ENCODE measurements at places on chromosomes 4 and X.

GRCh38 chr4:145930592-145930991, 8.0 kb downstream of the ZNF827 start:
- H3K4me1 ChIP-seq, result peaks cover 51% of the 10 kb centered on the region
- no peak overlapping the region for H3K4me3 ChIP-seq
- DNase-seq, result no peak
- no peak overlapping the region for H3K27ac ChIP-seq
- H3K36me3 ChIP-seq, result peaks cover 19% of the 10 kb centered on the region

DNA sequence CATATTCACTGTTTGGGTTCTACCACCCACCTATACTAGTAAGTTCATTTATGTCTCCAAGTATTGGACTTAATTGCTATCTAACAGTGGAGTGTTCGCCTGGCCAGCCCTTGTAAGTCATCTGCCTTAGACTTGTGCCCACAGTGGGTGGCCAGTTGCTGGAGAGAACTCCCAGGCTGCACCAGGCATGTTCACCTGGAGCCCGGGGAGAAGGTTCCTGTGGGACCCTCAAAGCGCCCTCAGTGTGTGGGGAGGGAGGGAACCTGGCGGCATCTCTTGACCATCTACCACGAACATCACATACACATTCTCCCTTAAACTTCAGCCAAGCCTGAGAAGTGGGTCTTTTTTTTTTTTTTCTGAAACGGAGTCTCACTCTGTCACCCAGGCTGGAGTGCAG, 138.1 kb downstream of the CPZ start:
- no peak overlapping the region for H3K4me3 ChIP-seq
- no peaks in the 10 kb centered on the region for H3K36me3 ChIP-seq
- H3K27ac ChIP-seq, result no peak overlapping the region
- peaks cover 7% of the 10 kb centered on the region for H3K27me3 ChIP-seq
- no peak for DNase-seq

- no peaks in the 10 kb centered on the region for H3K36me3 ChIP-seq
- no peak overlapping the region for H3K4me3 ChIP-seq
- peaks cover 4% of the 10 kb centered on the region for H3K4me1 ChIP-seq
Measured at GRCh38 chr4:107791902-107792301, 32.8 kb upstream of the SGMS2 start.

DNA sequence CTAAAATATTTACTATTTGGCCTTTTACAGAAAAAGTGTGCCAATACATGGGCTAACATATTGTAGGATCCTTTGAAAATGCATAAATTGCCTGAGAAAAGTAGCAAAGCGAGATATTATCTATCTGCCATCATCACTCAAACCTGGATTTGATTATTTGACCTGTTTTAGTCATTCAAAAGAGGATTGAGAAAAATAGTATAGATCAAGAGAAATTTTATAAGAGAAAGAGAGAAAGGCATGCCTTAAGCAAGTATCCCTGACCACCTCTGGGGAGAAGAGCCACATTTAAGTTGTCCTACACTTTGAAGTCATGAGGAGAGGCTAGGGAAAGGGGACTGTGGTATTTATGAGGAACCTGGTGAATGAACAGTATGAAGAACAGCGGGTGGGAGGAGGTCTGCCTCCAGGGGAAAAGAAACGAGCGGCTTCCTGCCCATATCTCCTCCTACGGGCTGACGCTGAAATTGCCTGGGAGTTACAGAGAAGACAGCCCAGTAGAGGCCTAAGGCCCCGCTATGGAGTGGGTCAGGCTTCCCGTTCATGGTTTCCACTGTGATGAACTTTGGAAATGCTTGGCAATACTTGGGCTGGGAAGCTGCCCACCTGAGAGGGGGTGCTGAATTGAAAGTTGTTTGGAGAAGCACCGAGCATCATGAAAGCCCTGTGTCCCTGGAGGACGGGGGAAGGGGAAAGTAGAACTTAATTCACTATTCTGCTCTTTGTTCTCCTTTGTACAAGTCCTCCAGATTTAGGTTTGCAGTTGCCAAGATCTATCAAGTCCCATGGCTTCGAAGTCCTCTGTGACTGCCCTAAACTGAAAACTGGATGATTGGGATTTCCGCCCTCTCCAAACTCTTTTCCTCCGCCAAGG, 106.9 kb upstream of the ACSL4 start:
- no peak for DNase-seq
- H3K27ac ChIP-seq, result no peak overlapping the region
- peaks cover 3% of the 10 kb centered on the region for H3K36me3 ChIP-seq
- H3K27me3 ChIP-seq, result no peaks in the 10 kb centered on the region

GRCh38 chr4:23884741-23885140, 5.1 kb downstream of the PPARGC1A start:
- H3K4me1 ChIP-seq, result peaks cover 36% of the 10 kb centered on the region
- H3K36me3 ChIP-seq, result peaks cover 7% of the 10 kb centered on the region
- H3K27ac ChIP-seq, result peak overlapping the region; percentile 5
- DNase-seq, result no peak
- no peaks in the 10 kb centered on the region for H3K27me3 ChIP-seq

DNA sequence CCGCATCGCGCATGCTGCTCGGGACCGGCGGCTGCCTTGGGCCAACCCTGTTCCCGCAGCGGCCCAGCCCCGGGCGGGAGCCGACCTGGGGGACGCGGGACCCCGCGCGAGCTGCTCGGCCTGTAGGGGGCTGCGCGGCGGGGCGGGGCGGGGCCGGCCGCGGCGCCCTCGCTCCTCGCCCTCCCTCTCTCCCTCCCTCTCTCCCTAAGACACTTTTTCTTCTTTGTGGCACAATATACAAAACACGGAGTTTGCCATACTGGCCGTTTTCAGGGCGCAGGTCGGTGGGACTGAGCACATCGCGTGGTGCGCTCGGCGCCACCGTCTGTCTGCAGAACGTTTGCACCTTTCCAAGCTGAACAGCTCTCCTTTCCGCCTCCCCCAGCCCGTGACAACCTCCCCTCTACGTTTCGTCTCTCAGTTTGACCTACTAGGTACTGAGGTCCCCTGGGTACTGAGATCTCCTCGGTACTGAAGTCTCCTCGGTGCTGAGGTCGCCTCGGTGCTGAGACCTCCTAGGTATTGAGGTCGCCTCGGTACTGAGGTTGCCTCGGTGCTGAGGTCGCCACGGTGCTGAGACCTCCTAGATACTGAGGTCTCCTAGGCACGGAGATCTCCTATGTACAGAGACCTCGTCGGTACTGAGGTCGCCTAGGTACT, 261.1 kb upstream of the PLCXD1 start:
- no peak for DNase-seq
- H3K4me3 ChIP-seq, result peak overlapping the region; percentile 90
- no peaks in the 10 kb centered on the region for H3K36me3 ChIP-seq
- no peaks in the 10 kb centered on the region for H3K4me1 ChIP-seq
- H3K27me3 ChIP-seq, result no peaks in the 10 kb centered on the region
- peak overlapping the region; percentile 82 for H3K27ac ChIP-seq

GRCh38 chrX:151226941-151227340, 50.6 kb downstream of the GPR50 start:
- H3K27ac ChIP-seq, result no peak overlapping the region
- DNase-seq, result no peak
- no peaks in the 10 kb centered on the region for H3K36me3 ChIP-seq
- H3K4me1 ChIP-seq, result no peaks in the 10 kb centered on the region
- no peak overlapping the region for H3K4me3 ChIP-seq
- H3K27me3 ChIP-seq, result peaks cover 32% of the 10 kb centered on the region

DNA sequence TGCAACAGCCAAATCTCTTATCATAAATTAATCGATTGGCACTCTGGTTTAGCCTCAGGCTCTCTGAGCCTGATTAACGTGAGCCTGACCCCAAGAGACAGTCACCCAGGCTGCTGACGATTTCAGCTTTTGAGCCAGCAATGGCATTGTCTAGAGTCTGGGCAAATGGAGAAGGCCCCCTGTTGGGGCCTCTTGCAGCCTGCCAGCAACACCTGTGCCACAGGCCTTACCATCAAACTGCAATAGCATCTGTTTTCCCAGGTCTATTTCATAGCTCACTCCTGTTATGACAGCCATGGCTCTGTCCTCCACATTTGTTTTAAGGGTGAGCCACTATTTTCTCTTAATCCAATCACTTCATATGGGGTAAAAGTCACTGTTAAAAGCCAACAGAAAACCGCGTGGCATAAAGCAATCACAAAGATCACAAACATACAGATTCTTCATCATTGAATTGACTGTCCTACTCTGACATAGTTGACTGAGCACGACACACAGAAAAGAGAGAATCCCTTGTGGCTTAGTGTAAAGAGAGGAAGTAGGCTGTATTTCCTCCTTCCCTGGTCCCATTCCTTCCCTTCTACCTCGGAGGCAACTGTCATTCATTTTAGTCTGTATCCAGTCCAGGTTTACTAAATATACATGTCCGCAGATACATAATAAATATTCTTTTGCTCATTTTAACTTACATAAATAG, 47.8 kb downstream of the SLC9A7 start:
- H3K4me3 ChIP-seq, result no peak overlapping the region
- no peak overlapping the region for H3K27ac ChIP-seq
- DNase-seq, result no peak

DNA sequence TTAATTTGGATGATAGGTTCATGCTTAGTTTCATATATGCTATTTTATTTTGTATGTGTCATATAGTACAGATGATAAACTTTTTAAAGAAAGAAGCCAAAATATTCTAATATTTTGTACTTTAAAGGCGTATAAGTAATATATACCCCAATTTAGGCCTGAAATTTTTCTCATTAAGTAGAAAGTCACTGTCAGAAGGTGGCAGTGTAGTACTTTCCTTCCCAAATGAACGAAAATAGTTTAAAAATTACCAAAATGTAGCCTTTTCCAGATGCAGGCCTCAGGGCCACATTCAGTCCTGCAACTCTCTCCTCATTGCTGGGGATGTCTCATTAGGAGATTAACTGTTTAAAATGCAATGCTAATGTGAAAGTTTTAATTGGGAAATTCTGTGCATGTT, 1263.6 kb downstream of the C4orf33 start:
- no peak overlapping the region for H3K4me3 ChIP-seq
- H3K36me3 ChIP-seq, result no peaks in the 10 kb centered on the region
- no peak for DNase-seq
- no peaks in the 10 kb centered on the region for H3K27me3 ChIP-seq
- no peak overlapping the region for H3K27ac ChIP-seq

DNA sequence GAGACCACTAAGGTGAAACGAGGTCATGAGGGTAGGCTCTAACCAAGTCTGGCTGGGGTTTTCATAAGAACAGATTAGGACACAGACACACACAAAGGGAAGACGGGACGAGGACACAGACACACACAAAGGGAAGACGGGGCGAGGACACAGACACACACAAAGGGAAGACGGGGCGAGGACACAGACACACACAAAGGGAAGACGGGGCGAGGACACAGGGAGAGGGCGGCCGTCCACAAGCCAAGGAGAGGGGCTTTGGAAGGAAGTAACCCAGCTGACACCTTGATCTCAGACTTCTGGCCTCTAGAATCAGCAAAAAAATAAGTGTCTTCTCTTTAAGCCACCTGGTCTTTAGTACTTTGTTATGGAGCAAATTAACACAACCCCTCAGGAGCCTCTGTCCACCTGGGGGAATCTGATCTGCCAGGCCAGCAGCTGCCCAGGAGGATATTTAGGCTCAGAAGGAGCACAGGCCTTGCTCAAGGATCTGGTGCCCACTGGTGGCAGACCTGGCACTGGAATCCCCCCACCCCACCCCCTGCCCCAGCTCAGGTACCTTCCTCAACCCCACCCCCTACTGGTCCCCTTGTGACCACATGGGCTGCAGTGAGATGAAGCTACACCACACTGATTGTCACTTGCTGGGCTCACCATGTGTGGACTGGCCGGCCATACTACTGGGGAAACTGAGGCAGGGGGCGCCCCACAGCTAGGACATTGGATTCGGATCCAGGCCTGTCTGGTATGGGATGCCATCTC, 2.8 kb downstream of the ABLIM2 start:
- peaks cover 15% of the 10 kb centered on the region for H3K4me1 ChIP-seq
- no peak for DNase-seq
- no peaks in the 10 kb centered on the region for H3K36me3 ChIP-seq

DNA sequence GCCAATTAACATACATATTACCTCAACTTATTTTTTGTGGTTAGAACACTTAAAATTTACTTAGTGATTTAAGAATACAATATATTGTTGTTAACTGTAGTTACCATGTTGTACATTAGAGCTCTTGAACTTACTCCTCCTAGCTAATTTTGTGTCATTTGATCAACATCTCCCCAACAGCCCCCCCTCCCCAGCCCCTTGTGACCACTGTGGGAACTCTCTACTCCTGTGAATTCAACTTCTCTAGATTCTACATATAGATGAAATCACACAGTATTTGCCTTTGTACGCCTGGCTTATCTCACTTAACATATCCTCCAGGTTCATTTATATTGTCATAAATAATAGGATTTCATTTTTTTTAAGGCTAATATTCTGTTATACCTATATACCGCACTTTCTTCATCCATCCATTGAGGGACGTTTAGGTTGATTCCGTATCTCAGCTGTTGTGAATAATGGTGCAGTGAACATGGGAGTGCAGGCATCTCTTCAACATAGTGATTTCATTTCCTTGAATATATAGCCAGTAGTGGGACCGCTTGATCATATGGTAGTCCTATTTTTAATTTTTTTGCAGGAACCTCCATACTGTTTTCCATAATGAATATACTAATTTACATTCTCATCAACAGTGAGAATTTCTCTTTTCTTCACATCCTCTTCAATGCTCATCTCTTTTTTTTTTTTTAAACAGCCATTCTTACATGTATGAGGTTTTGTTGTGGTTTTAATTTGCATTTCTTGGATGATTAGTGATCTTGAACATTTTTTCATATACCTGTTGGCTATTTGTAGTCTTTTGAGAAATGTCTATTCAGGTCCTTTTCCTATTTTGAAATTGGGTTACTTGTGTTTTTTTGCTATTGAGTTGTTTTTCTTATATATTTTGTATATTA, 66.8 kb downstream of the RAPGEF2 start:
- no peaks in the 10 kb centered on the region for H3K27me3 ChIP-seq
- no peak overlapping the region for H3K27ac ChIP-seq
- no peak overlapping the region for H3K4me3 ChIP-seq
- H3K4me1 ChIP-seq, result peaks cover 30% of the 10 kb centered on the region
- DNase-seq, result no peak
- peaks cover 13% of the 10 kb centered on the region for H3K36me3 ChIP-seq

GRCh38 chrX:35340465-35340864, 397.9 kb downstream of the FAM47B start:
- H3K27me3 ChIP-seq, result no peaks in the 10 kb centered on the region
- no peak overlapping the region for H3K4me3 ChIP-seq
- DNase-seq, result no peak
- no peaks in the 10 kb centered on the region for H3K4me1 ChIP-seq
- H3K27ac ChIP-seq, result no peak overlapping the region

DNA sequence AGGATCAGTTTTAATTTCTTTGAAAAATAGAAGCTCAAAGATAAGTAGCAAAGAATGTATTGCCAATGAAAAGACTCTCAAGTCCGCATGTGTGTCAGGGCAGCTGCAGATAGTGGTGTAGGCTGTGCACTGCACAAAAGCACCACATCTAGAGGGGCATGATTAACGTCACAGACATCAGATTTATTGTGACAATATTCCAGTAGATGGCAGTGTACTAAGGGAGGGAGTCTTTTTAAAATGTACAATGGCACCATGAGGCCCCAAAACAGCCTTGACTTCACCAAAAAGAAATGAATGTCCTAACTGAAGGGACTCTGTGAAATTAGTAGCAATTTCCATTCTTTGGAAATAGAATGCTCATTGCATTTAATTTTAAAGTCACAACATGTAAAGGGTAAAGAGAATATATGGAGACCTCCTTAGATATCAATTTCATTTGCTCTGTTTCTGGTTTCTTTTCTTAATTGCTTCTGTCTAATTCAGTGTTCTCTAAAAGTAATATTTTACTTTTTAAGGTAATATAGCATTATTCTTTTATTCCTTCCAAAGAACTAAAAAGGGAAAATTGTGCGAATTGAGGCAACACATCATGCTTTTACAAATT, 98.4 kb downstream of the ZNF827 start:
- H3K27me3 ChIP-seq, result no peaks in the 10 kb centered on the region
- peaks cover 52% of the 10 kb centered on the region for H3K36me3 ChIP-seq
- H3K4me1 ChIP-seq, result no peaks in the 10 kb centered on the region

- H3K27me3 ChIP-seq, result no peaks in the 10 kb centered on the region
- no peak for DNase-seq
- H3K4me3 ChIP-seq, result no peak overlapping the region
- no peak overlapping the region for H3K27ac ChIP-seq
Measured at GRCh38 chr4:3436798-3437581, 4.8 kb upstream of the HGFAC start.
